ENCODE measurements at places on chromosomes 1 and 21.

GRCh38 chr1:221724931-221725605 lies 16.8 kb downstream of the DUSP10 start:
- no peak for DNase-seq

DNA sequence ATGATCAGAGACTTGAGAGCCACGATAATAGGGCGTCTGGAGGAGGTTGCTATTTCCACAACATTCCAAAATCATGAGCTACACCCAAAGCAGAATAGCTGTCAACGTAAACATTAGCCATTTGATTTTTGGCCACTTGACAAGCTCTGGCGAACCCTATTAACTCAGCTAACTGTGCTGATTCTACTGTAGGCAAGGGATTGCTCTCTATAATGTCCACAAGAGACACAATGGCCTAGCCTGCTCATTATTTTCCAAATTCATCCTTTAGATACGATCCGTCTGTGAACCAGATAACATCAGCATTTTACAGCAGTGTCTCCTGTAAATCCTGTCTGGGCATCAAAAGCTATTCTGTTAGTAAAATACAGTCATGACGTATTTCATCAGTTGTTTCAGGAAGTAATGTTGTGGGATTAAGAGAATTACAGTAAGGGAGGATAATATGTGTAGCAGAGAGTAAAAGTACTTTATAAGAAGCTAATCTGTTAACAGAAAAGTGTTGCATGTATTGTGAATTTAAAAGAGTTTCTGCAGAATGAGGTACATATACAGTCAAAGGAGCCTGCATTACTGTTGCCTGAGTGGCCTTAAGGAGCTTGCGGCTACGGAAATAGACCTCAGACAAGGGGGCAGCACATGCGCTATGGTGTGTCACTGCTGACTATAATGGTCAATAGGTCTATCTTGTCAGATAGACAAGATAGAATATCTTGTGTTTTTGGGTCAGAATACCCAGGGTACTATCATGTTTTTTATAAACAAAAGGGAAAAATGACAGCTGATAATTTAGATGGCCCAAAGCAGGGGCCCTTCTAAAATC lies 44.9 kb upstream of the TINAGL1 start:
- DNase-seq = no peak

DNA sequence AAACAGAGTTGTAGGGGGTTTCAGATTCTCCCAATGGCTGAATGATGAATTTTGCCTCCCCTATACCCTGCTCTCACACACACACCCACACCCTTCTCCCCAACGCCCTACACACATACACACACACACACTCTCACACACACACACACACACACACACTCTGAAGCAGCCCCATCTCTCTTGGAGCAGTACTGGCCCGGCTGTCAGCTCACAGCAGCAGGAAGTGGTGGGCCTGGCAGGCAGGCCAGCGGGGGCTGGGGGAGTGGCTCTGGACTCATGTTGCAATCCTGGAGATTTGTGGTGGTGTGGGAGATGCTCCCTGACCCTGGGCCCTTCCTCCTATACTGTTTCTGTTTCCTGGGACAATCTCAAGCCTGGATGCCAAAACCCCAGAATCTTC lies 2.2 kb downstream of the IKBKE start:
- no peak for DNase-seq

- DNase-seq = no peak
Observed at GRCh38 chr1:151984313-151984956, 9.2 kb downstream of the S100A10 start.

DNA sequence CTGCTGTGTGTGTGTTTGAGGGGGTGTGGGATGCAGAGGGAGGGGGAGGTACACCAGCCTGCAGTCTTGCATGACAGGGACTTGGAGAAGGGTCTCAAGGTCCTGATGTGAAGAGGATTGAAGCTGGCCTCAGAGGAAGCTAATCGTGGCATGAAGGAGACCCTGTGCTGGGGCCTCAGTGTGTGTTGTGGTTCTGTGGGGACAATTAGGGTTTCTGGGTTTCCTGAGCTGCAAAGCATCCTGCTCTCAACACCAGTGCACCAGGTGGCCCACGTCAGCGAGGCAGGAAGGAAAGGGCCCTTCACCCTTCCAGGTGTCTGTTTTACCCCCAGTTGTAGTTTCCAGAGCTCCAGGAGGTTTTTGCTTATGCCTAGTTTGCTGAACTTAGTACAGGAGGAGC lies 52.8 kb downstream of the TENT5C start:
- no peak for DNase-seq

DNA sequence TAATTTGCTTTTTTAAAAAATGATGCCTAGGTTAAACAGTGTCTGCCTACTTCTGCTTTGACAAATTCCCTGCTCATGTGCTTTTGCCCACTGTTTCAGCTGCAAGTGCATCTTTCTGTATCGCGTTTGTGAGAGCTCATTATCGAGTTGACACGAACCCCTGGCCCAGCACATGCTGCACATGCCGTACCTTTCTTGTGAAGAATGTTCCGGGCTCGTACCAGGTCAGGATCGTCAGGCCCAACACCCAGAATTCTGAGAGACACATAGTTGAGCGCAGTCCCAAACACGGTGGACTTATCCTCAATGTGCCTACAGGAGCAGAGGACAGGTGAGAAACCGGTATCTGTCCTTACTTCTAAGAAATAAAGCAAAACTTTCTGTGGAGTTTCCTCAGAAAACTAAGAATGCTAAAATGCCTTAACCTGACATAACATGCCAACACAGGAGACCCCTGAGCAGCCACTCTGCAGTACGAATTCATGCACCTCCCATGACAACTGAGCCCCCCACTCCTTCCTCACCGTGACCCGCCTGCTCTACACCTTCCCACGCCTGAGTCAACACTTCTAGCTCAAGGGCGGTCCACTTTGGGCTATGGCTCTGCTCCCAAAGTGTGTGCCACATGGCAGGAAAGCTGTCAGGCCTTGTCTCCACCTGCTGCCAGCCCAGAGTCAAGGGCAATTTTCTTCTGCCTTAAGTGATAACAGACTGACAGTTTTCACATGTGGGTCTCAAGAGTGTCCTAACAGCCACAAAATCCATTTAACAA lies 6.7 kb downstream of the LSS start:
- no peak for DNase-seq

- DNase-seq = no peak
Observed at GRCh38 chr1:56496821-56497772, 82.3 kb downstream of the PLPP3 start.

DNA sequence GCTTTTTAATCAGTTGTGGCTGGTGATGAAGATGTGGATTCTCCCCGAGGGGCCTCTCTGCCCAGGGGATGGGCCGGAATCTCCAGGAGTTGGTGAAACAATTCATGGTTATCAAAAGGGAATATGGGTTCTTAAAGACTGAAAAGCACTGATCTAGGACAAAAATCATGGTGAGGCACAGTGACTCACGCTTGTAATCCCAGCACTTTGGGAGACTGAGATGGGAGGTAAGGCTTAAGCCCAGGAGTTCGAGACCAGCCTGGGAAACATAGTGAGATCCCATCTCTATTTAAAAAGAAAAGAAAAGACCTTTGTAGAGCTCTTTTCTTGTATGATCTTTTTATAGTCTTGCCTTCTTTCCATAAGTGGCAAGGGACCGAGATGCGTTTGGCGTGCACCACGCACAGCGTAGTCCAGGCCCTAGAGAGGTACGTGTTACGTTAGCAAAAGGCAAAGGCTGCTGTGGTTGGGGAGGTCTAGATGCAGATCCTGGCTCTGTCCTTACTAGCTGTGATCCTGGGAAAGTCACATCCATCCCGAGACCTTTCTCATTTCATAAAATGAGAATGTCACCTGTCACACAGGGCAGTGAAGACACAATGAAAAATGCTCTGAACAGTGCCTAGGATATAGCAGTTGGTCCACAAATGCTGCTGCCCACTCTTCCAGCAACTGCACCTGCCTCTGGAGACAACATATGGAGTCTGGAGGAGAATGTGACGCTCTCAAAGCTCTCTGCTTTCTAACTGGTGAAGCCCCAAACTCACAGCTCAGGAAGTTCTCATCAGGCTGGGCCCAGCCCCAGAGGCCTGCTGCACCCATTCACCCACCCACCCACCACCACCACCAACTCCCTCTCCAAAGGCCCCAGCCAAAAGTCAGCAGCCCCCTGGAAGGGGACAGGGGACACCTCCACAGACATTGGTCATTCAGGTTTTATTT lies 54.8 kb downstream of the KIF21B start:
- DNase-seq = no peak

DNA sequence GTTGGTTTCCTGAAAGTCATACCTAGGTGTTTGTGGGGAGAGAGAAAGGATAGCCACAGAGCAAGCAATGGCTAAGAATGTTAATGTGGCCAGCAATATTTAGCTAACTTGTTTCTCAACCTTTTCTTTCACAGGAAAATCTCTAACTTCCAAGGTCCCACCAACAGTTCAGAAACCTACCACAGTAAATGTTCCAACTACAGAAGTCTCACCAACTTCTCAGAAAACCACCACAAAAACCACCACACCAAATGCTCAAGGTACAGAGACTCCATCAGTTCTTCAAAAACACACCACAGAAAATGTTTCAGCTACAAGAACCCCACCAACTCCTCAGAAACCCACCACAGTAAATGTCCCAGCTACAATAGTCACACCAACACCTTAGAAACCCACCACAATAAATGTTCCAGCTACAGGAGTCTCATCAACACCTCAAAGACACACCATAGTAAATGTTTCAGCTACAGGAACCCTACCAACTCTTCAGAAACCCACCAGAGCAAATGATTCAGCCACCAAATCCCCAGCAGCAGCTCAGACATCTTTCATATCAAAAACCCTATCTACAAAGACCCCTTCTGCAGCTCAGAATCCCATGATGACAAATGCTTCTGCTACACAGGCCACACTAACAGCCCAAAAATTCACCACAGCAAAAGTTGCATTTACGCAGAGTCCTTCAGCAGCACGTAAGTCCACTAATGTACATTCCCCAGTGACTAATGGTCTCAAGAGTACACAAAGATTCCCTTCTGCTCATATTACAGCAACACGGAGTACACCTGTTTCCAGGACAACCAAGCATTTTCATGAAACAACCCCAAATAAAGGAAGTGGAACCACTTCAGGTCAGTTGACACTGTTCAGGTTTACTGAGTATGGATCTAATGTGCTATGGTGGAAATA lies 15.3 kb downstream of the CD55 start:
- DNase-seq = no peak

GRCh38 chr1:204989266-204990058 lies 53.5 kb upstream of the CNTN2 start:
- peak; percentile 70 for DNase-seq

Measured in KG1 (cell line).